GDM1 (cell line): ENCODE measurements at places on chromosomes 2 and 18.

- no peak for DNase-seq
These were observed 62.8 kb downstream of the AGFG1 start for GRCh38 chr2:227534714-227535113.

DNA sequence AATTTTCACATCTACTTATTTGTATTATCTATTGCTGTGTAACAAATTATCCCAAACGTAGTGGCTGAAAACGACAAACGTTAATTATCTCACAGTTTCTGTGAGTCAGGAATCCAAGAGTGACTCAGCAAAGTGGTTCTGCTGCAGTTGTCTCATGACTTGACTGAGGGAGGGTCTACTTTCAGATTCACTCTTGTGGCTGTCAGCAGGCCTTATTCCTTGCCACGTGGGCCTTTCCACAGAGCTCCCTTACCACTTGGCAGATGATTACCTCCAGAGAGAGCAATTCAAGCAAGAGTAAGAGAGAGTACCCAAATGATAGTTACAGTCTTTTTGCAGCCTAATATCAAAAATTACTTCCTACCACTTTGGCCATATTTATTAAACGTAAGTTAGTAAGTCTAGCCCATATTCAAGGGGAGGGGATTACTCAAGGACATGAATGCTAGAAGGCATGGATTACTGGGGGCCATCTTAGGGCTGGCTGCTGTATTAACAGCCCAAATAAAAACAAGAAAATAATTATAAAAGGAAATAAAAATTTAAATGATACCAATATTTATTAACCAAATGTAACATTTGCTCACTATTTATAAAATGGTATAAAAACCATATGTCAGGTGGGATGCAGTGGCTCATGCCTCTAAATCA is 48.7 kb upstream of the NBEAL1 start:
- DNase-seq, result peak; percentile 27

DNA sequence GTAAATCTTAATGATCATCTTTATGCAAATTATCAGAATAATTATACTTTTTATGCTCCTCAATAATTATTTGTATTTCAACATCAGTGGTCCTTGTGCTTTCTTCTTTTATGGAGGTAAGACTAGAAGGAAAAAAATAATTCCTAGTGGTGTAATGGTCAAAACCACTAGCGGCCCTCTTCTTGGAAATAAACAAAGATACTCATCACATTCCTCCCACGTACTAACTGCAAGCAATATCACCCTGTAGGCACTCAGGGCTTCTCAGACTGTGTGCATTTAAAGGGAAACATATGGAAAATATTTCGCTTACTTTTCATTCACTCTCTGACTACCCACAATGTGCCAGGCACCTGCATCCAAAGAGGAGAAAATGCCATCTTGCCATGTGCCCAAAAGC is 263.7 kb downstream of the DOK6 start:
- no peak for DNase-seq

- no peak for DNase-seq
These were observed 44.6 kb downstream of the WDFY1 start for GRCh38 chr2:223900531-223900930.
